AG09309 (cell line): ENCODE measurements at places on chromosomes 4 and X.
A peak's percentile ranks its signal among the peaks of the same experiment; 100 is the strongest.

- no peak for DNase-seq
Observed at GRCh38 chrX:49840679-49841078, 11.6 kb downstream of the PAGE4 start.

DNA sequence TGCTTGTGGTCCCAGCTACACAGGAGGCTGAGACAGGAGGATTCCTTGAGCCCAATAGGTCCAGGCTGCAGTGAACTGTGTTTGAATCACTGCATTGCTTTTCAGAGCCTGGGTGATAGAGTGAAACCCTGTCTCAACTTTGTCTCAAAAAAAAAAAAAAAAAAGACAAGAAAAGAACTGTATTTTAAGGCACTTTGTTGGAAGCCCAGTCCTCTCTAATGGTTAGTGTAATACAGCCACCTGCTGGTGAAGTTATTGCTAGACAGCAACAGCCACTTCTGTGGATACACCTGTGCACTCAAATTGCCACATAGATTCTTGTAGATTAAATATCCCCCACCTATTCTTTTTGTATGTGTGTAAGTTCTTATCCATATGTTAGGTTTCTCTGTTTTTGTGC, 10.1 kb upstream of the FGG start:
- no peak for DNase-seq

DNA sequence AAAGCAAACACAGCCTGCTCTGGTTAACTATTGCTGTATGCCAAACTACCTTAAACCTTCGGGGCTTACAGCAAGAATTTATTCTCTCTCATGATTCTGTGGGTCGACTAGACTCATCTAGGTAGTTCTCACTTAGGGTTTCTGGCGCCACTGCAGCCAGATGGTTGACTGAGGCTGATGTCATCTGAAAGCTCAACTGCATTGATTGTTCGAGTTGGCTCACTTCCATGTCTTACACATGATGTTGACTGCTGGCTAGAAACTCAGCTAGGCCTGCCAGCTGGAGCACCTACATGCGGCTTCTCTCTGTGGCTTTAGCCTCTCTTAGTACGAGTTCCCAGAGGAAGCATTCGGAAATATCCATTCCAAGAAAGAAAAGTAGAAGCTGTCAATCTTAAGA, 103.2 kb downstream of the SRPX start:
- DNase-seq = no peak

- DNase-seq = no peak
Observed at GRCh38 chr4:7429069-7429416, 5.7 kb downstream of the PSAPL1 start.

- no peak for DNase-seq
Observed at GRCh38 chr4:3329887-3330286, 37.1 kb downstream of the RGS12 start.

GRCh38 chrX:13793897-13794296, 23.0 kb downstream of the GPM6B start:
- DNase-seq = no peak

DNA sequence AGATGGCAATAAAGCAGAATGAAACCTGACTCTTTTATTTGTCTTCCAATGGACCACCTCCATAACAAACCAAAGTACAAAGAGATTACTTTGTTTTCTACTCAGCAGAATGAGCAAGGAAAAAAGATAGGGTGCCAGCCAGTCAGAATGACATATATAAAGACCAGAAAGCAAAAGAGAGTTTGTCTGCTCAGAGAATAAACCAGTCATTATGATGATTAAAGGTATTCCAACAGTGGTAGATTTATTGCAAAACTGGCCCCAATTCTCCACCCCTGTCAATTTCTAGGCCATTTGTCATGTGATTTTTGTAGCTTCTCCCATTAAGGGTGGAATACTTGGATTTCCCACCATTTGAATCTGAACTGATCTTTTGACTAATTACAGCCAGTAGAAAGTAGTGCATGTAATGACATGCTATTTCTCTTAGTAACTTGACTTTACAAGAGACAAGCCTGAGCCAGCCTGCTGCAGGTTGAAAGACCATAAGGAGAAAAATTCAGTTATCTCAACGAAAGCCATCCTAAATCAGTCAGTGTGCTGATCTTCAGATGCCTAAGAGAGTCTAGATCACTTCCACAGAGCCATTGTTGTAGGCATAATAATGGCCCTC, 203.1 kb downstream of the EPHA5 start:
- DNase-seq = no peak

- DNase-seq = no peak
Observed at GRCh38 chr4:56321251-56321650, 66.0 kb downstream of the AASDH start.

- DNase-seq = no peak
Observed at GRCh38 chr4:26058537-26058936, 144.5 kb downstream of the SMIM20 start.

DNA sequence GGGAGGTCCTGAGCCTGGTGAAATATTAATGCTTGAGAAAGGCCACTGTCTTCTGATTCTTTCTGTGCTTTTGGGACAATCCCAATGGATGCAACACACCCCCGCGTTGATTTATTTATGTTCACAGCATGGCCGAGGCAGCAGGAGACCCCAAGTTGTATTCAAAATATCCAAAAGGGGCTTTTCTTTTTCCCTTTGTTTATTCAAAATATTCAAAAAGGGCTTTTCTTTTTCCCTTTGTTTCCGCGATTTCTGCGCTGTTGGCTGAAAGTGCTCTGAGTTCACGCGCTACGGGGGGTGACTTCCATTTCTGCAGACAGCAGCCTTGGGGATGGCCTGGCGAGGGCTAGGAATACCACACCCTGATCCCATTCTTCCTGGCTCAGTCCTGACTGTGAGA, 59.5 kb upstream of the PPP2R3B start:
- no peak for DNase-seq

GRCh38 chr4:168740691-168741090, 243.8 kb downstream of the PALLD start:
- no peak for DNase-seq

GRCh38 chr4:109041463-109042360, 260.7 kb downstream of the COL25A1 start:
- DNase-seq = no peak

DNA sequence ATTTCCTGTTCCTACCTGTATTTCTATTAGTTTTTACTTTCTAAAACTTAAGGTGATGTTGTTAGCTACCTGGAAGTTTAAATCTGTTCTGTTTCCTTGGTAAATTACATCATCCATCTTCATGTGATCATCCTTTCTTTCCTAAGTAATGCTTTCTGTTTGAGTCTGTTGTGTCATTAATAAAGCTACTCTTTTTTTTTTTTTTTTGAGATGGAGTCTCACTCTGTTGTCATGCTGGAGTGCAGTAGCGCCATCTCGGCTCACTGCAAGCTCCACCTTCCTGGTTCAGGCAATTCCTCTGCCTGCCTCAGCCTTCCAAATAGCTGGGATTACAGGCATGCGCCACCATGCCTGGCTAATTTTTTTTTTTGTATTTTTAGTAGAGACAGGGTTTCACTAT, 73.3 kb downstream of the FIP1L1 start:
- DNase-seq = no peak

GRCh38 chrX:13903405-13903804, 86.5 kb upstream of the GPM6B start:
- no peak for DNase-seq

DNA sequence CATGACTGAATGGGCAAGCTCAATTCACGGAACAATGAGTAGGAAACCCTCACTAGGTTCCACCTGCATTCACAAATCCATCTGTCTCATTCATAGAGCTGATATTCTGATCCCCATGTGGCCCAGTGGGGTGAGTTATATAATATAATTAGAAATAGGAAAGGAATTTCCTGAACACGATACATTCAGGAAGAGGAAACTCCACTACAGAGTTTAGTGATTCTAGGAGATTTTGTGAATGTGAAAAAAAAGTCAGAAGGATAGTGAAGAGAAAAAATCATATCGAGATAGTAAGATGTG, 471.2 kb downstream of the GASK1B start:
- no peak for DNase-seq

GRCh38 chr4:95507561-95507960, 41.2 kb downstream of the UNC5C start:
- no peak for DNase-seq

DNA sequence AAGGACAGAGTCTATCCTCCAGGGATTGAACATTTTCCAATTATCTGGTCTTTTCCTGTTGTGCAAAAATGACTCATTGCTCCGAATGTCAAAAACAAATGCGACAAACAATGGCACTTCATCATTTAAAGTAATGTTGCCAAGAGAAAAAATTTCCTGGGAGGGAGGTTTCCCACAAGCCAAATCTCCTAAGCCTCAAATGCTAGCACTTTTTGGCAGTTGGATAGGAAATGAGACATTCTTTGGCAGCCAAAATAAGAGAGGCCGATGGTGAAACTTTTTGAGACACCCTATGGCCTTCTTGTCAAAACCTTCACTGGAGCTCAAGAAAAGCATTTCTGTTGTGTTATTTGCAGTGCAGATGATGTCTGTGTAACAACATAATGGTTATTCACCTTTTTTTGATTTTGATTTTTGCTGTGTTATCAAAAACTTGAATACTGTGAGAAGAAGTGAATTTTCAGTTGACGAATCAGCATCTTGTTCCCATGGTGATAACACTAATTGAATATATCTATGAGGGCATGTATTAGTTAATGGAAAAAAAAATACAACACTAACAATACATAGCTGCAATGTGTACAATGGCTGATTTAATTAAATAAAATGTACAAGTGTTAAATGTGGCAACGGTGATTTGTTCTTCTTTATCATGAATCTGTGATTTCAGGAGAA, 333.8 kb downstream of the ANK2 start:
- DNase-seq = peak; percentile 54

DNA sequence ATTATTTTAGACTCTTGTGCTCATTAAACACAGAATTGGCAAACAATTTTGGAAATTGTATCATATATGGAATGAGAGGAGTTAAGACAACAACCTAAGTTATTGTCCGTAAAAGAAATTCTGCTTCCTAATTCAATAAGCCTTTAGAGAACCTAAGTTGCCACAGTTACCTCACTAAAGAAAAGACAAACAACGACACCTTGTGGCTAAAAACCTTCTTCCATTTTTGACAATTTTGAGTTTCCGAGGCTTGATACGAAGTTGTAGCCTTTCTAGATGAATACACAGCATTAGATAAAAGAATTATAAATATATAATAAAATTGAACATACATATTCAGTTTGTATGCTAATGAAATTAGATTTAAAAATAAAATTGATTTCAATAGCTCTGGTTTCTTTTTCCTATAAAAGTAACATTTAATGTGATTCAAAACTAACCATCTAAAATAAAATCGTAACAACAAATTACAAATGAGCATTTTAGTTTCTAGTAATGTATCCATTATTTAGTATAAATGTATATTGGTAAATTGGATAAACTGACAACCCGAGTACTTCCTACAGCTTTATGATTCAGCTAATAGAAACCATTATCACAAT, 275.1 kb downstream of the GPM6A start:
- peak; percentile 46 for DNase-seq

DNA sequence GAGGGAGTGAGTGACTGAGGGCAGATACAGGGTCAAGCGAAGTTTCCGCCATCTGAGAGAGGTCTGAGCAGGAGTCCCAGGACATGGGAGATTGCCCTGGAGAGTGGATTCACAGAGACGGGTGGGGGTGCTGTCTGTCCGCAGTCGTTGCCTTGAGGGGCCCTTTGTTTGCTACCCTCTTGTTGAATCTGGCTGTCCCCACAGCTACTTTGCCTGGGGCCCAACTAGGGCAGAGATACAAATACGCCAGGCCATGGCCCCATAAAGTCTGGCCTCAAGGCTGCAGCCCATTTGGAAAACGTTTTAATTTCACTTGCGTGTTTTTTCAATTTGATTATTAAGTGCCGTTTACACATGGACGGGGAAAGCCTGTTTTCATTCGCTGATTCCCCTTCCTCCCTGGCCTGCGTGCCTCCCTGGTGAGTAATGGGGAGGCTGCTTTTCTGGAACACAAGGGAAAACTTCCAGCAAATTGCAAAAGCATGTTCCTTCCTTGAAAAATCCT, 134.4 kb downstream of the SMIM20 start:
- peak; percentile 71 for DNase-seq

- no peak for DNase-seq
Observed at GRCh38 chr4:69025191-69025998, 70.9 kb upstream of the UGT2B7 start.

DNA sequence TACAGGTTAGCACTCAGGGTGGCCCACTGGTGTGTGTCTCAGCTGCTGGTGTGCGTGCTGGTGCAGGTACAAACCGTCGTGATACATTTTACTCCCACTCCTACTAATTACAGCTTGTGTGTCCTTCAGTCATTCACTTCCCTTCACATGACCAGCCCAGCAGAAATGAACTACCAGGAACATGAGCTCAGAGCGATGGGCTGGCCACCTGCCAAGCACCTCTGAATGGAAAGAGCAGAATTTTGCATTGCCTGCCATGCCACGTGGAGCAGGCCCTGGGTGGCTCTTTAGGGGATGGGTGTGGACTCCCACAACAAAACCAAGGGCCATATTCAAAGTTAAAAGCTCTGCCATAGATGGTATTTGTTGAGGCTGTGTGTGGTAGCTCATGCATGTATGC, 58.9 kb upstream of the PGM2 start:
- DNase-seq = no peak

- no peak for DNase-seq
Observed at GRCh38 chr4:55314141-55314820, 31.8 kb upstream of the SRD5A3 start.

GRCh38 chr4:86358257-86358656, 1.6 kb downstream of the MAPK10 start:
- no peak for DNase-seq

- no peak for DNase-seq
Observed at GRCh38 chrX:6681521-6682145, 146.7 kb upstream of the VCX3A start.
